ENCODE measurements at places on chromosomes 16 and 17. TPM values are rescaled to one million over a fixed set of nuclear protein-coding genes. Genes with fewer than 3 reads are reported as not detected.

Gene SCN4A
- polyA plus RNA-seq: 11.1 TPM

Gene BTBD17
- polyA plus RNA-seq: 0.06 TPM

Gene LRRC37A
- polyA plus RNA-seq: 0.51 TPM

Gene C17orf107
- 2.6 TPM for polyA plus RNA-seq

Gene HBA1
- polyA plus RNA-seq: 330 TPM

Gene ECI1
- 72.3 TPM for polyA plus RNA-seq

Gene AOC2
- polyA plus RNA-seq: 3.1 TPM

Gene SYNGR3
- polyA plus RNA-seq: 0.24 TPM

Gene MYH2
- polyA plus RNA-seq: not detected

Gene ZFP3
- polyA plus RNA-seq: 1.0 TPM

Gene CDH13
- 1.0 TPM for polyA plus RNA-seq

Gene ATAD5
- polyA plus RNA-seq: 0.18 TPM

Gene RHBDF1
- 35.7 TPM for polyA plus RNA-seq

Gene ZNF469
- 0.06 TPM for polyA plus RNA-seq

Gene CCL4
- 4.8 TPM for polyA plus RNA-seq

Gene TBC1D3
- not detected for polyA plus RNA-seq

Gene GP2
- 24,783 TPM for polyA plus RNA-seq

Gene KRTAP1-5
- polyA plus RNA-seq: 0.07 TPM
